ENCODE measurements at places on chromosomes 1 and 21.

- no peak for DNase-seq
- H3K27ac ChIP-seq = no peak overlapping the region
- no peak overlapping the region for H3K4me3 ChIP-seq
- H3K36me3 ChIP-seq = no peaks in the 10 kb centered on the region
Observed at GRCh38 chr1:78286686-78287085, 204.1 kb upstream of the PTGFR start.

DNA sequence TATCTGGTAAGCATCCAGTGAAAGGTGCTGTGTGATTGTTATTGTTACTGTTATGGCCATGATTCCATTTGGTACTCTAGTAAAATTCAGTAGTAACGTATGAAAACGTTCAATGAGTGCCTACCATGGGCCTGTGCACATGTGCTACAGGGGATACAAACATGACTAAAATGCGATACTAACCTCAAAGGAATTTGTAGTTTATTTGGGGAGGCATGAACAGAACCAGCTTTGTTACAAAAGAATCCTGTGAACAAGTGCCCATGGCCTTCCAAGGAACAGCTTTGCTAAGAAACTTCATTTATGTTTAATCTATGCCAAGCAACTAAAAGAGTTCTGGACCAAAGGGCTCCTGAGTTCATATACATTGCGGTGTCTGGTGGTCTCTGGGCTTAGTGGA, 28.7 kb downstream of the PTGFR start:
- H3K36me3 ChIP-seq = no peaks in the 10 kb centered on the region
- H3K4me3 ChIP-seq = no peak overlapping the region
- no peaks in the 10 kb centered on the region for H3K4me1 ChIP-seq
- no peak overlapping the region for H3K27ac ChIP-seq

GRCh38 chr21:42330380-42331371, 15.5 kb upstream of the TFF3 start:
- no peak overlapping the region for H3K4me3 ChIP-seq
- no peak for DNase-seq
- no peak overlapping the region for H3K27ac ChIP-seq
- no peaks in the 10 kb centered on the region for H3K4me1 ChIP-seq
- H3K36me3 ChIP-seq = no peaks in the 10 kb centered on the region

DNA sequence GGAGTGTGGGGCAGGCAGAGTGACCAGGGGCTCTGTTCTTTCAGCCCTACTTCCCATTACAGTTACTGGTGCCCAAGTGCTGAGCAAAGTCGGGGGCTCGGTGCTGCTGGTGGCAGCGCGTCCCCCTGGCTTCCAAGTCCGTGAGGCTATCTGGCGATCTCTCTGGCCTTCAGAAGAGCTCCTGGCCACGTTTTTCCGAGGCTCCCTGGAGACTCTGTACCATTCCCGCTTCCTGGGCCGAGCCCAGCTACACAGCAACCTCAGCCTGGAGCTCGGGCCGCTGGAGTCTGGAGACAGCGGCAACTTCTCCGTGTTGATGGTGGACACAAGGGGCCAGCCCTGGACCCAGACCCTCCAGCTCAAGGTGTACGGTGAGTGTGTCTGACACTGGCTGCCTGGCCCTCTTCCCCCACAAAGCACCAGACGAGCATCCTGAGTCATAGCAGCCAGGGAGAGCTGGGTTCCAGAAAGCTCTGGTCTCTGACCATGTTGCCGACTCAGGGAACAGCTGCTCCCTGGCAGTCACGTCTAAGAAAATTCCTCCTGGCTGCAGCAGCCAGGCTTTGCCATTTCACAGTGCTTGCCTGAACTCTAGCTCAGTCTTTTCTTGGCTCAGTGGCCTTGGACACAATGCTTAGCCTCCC, 3.3 kb downstream of the SLAMF8 start:
- H3K27me3 ChIP-seq = no peaks in the 10 kb centered on the region
- no peaks in the 10 kb centered on the region for H3K36me3 ChIP-seq
- H3K4me3 ChIP-seq = no peak overlapping the region

DNA sequence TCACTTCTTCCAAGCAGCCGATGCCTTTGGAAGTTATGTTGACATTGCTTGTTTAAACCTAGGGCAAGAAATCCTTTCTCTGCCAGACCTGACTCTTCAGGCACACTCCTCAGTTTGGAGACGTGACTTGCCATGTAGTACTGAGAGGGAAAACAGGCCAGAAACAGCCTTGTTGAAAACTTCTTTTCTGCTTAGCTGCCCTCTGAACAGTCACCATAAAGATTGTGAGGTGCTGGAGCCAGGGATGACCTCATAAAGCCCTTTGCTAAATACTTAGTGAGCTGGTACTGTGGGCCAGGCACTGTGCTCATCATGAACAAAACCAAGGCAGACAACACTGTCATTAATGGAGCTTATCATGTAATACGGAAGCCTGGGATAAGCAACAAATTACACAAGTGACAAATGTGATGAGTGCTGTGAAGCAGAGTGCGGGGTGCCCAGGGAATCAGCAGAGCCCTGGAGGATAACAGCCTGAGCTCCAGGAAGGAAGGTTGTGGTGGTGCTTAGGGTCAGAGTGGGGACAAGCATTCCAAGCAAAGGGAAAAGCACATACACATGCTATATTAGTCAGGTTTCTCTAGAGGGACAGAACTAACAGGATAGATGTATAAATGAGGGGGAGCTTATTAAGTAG, 42.4 kb downstream of the MTARC1 start:
- no peak overlapping the region for H3K4me3 ChIP-seq
- no peak for DNase-seq
- no peaks in the 10 kb centered on the region for H3K27me3 ChIP-seq

DNA sequence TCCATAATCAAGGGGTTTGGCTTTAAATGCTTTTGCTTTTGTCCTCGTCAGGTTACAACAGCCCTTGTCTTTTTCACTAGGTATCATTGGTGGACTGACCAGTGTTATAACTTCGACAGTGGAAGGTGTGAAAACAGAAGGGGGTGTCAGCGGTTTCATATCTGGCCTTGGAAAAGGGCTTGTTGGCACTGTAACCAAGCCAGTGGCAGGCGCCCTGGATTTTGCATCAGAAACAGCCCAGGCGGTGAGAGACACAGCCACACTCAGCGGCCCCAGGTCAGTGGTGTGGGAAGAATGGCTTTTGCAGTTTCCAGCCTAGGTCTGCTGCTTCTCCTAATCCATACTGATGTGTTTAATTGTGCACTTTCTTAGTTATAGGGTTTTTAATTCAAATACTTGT, 157.9 kb downstream of the DHRS3 start:
- H3K27me3 ChIP-seq = no peaks in the 10 kb centered on the region
- peaks cover 48% of the 10 kb centered on the region for H3K36me3 ChIP-seq
- no peak overlapping the region for H3K4me3 ChIP-seq
- H3K27ac ChIP-seq = no peak overlapping the region
- no peak for DNase-seq

- no peak overlapping the region for H3K27ac ChIP-seq
- no peak for DNase-seq
- no peaks in the 10 kb centered on the region for H3K27me3 ChIP-seq
- H3K36me3 ChIP-seq = no peaks in the 10 kb centered on the region
- H3K4me3 ChIP-seq = no peak overlapping the region
Observed at GRCh38 chr1:3290915-3291314, 163.6 kb upstream of the ARHGEF16 start.

- H3K27ac ChIP-seq = no peak overlapping the region
- DNase-seq = no peak
- H3K27me3 ChIP-seq = no peaks in the 10 kb centered on the region
- no peak overlapping the region for H3K4me3 ChIP-seq
- no peaks in the 10 kb centered on the region for H3K4me1 ChIP-seq
Observed at GRCh38 chr1:117036018-117036461, 24.1 kb upstream of the TTF2 start.

DNA sequence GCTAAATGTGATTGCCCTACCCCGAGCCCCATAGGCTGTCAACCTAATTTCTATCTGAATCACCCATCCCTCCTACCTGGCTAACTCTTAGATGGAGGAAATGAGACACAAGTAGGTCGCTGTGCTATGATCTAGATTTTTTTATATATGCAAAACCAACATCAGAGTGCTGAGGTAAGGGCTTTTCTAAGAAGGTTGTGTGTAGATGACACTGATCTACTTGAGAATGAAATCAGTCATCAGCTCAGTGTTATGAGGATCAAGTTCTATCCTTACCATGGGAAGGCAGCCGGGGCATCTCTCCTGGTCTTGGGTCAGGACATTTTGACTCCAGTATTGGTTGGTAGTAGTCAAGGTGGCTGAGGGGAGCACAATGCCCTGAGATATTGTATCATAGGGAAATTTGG, 23.6 kb downstream of the SLAMF1 start:
- H3K27me3 ChIP-seq = no peaks in the 10 kb centered on the region
- no peak overlapping the region for H3K4me3 ChIP-seq
- H3K4me1 ChIP-seq = peaks cover 72% of the 10 kb centered on the region
- H3K27ac ChIP-seq = peak overlapping the region; percentile 69
- H3K36me3 ChIP-seq = no peaks in the 10 kb centered on the region
- no peak for DNase-seq

GRCh38 chr1:41404308-41404761, 43.1 kb downstream of the FOXO6 start:
- peaks cover 16% of the 10 kb centered on the region for H3K4me1 ChIP-seq
- H3K27ac ChIP-seq = no peak overlapping the region
- H3K27me3 ChIP-seq = peaks cover 12% of the 10 kb centered on the region
- H3K36me3 ChIP-seq = no peaks in the 10 kb centered on the region
- DNase-seq = peak; percentile 71

DNA sequence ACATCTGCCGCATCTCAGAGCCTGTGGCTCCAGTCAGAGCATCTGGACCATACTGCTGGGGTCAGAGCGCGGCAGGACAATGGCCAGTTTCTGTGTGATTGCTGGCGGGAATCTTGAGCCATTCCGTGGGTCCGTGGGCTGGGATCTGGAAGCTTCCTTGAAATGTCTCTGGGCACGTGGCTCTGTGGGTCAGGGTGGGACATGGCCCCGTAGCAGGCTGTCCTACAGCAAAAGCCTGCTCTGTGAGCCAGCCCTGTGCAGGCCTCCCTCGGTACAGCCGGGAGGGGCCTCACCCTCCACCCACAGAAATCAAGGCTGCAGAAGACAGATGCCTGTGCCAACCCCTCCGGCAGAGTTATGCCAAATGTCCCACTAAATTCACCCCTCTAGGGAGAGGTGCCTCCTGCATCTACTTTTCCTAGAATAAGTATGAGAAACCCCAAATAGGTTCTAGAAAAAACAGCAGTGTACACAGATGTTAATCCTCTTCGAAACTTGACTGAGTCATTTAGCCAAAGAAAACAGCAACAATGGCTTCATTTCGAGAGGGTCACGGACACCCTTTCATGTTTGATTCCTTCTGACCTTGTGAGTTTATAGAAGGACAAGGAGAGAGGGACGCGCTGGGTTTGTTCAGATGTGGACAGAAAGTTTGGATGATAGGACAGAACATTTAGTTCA, 27.8 kb downstream of the COL18A1 start:
- no peaks in the 10 kb centered on the region for H3K4me1 ChIP-seq
- no peaks in the 10 kb centered on the region for H3K27me3 ChIP-seq
- H3K36me3 ChIP-seq = no peaks in the 10 kb centered on the region
- H3K27ac ChIP-seq = no peak overlapping the region
- no peak for DNase-seq

DNA sequence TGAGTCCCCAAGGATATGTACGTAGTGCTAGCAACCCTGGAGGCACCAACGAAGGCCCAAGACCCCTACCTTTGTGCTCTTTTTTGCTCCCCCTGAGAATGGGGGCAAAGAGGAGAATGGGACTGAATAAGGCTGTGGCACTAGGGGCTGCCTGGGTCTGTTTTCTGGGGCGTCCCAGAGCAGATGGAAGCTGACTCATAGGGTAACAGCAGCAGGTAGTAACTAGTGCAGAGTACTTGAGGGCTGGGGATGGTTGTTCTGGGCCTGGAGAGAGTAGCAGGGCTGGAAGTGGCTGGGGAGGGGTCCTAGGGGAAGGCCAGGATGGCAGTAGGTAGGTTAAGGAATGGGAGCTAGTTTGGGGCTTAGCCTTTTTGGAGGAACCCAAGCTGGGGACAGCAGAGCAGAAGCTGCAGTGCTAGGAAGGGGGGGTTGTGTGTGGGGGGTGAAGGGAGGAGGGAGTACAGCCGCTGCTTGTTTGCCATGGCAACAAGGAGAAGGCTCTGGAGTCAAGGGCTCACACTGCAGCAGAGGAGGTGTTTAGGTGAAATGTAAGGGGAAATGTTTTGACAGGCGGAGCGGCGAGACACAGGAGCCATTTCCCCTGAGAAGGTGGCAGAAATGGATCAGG, 1.8 kb downstream of the NCDN start:
- no peak for DNase-seq
- H3K27me3 ChIP-seq = no peaks in the 10 kb centered on the region
- peaks cover 34% of the 10 kb centered on the region for H3K4me1 ChIP-seq
- H3K4me3 ChIP-seq = no peak overlapping the region
